ENCODE measurements at places on chromosomes 2 and 18. TPM values are rescaled to one million over a fixed set of nuclear protein-coding genes. Genes with fewer than 3 reads are reported as not detected.

Gene FBXO15
- total RNA-seq: 0.87 TPM

Gene IL18RAP
- total RNA-seq: 309 TPM

- no peaks in the 10 kb centered on the region for H3K4me1 ChIP-seq
- no peak for DNase-seq
- H3K4me3 ChIP-seq: no peak overlapping the region
- no peaks in the 10 kb centered on the region for H3K27me3 ChIP-seq
- H3K36me3 ChIP-seq: no peaks in the 10 kb centered on the region
- H3K27ac ChIP-seq: no peak overlapping the region
Observed at GRCh38 chr2:200649724-200650123, 63.9 kb downstream of the AOX1 start.

DNA sequence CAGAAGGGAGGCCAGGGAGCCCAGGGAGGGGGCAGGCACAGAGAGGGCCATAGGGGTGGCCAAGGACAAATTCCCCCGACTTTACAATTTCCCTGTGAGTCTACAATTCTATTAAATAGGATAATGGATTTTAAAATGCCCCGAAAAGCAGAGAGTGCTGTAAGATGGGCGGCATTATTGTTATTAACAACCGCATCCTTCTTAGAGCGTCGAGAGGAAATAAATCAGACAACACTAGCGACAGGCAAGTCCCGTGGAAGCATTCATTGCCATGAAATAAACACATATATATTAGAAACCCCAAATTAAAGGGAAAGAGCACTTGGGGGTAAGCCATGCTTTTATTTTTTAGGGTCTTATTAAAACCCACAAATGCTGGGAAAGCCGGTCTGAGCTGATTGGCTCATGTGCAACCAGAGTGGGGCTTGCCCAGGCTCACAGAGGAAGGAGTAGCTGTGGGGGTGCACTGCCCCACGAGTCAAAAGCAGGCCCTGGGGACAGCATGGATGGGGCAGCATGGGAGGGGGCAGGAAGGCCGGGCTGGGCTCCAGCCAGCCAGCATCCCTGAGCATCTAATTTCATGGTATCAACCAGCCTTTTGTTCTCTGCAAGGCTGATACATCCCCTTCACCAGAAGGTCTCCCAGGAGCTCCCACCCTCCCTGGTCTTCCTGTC lies 187.1 kb downstream of the CELF4 start:
- H3K4me1 ChIP-seq: no peaks in the 10 kb centered on the region
- H3K4me3 ChIP-seq: no peak overlapping the region
- no peak for DNase-seq
- H3K36me3 ChIP-seq: no peaks in the 10 kb centered on the region
- no peak overlapping the region for H3K27ac ChIP-seq

GRCh38 chr2:140658760-140659692 lies 1471.8 kb downstream of the LRP1B start:
- H3K4me3 ChIP-seq: no peak overlapping the region
- no peaks in the 10 kb centered on the region for H3K27me3 ChIP-seq
- H3K36me3 ChIP-seq: no peaks in the 10 kb centered on the region
- no peak overlapping the region for H3K27ac ChIP-seq

Data from natural killer cell (primary cell).